ENCODE measurements at places on chromosomes 7 and 10. TPM values are rescaled to one million over a fixed set of nuclear protein-coding genes. Genes with fewer than 3 reads are reported as not detected.

The NUDT13 gene
- total RNA-seq, result 6.4 TPM

The SPDYE2B gene
- total RNA-seq, result 0.29 TPM

The MYPN gene
- 0.28 TPM for total RNA-seq

The LIPM gene
- total RNA-seq, result not detected

The MUC3A gene
- total RNA-seq, result 0.15 TPM

The GTF2I gene
- 109 TPM for total RNA-seq

The AKR1D1 gene
- total RNA-seq, result 0.41 TPM

The AASS gene
- 51.8 TPM for total RNA-seq

The PLA2G12B gene
- total RNA-seq, result not detected

The TCTN3 gene
- 28.4 TPM for total RNA-seq

The NPTX2 gene
- total RNA-seq, result 114 TPM

- ATAC-seq, result no peak
These were observed 4.8 kb upstream of the HILPDA start for GRCh38 chr7:128450913-128451312.

GRCh38 chr10:133267829-133268228, 8.8 kb downstream of the ADAM8 start:
- ATAC-seq, result no peak

- ATAC-seq, result no peak
These were observed 49.0 kb upstream of the LYZL1 start for GRCh38 chr10:29239569-29240472.

DNA sequence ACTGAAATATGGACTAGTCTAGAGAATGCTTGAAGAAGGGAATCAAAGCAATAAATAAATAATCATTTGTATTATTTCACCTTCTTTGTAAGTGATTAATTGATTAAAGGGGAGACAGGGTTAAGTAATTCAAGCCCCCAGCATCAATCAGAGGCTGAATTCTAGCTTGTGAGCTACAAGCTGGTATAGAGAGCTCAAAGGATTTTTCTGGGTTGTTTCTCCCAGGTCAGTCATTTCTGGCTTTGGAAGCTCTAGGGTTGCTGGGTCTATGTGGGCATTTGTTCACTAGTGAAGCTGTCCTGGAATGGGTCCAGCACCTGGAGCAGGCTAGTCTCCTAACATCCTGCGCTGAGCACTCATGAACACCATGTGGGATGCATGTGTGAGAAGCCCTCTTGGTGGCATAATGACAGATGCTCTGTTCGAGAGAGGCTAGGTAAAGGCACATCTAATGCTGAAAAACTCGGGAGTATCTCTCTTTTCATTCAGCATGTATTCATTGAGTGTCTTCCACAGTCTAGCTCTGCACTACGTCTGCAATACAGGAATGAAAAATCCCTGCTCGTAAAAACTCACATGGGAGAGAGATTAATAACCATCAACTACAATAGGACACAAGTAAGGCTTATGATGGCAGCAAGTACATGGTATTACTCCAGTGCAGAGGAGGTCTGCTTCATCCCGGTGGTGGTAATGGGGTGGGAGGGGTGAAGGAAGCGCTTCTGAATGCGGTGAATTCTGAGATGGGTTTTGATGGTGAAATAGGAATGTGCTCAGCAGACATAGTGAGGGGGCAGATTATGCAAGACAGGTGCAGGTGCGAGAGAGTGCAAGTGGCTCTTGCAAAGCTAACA, 68.0 kb upstream of the NRP1 start:
- ATAC-seq, result no peak

- ATAC-seq, result no peak
These were observed 1027.8 kb upstream of the LRRTM3 start for GRCh38 chr10:65898055-65898454.

- peak; percentile 65 for ATAC-seq
These were observed 123.7 kb downstream of the GRK5 start for GRCh38 chr10:119331061-119331460.

GRCh38 chr7:41103331-41103730, 599.6 kb downstream of the INHBA start:
- ATAC-seq, result no peak

- ATAC-seq, result no peak
These were observed 84.0 kb upstream of the TMEM248 start for GRCh38 chr7:66837007-66837406.

DNA sequence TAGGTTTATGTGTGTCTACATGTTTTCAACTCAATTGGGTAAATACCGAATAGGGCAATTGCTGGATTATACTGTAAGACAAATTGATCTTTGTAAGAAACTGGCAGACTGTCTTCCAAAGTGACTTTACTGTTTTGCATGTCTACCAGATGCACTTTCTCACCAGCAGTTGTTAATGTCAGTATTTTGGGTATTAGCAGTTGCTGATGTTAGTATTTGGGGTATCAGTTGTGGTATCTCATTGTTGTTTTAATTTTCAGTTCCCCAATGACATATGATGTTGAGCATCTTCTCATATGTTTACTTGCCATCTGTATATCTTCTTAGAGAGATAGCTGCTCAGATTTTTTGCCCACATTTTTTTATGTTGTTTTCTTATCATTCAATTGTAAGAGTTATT, 10.6 kb downstream of the PDE6C start:
- no peak for ATAC-seq

GRCh38 chr10:63584725-63585035, 63.5 kb downstream of the REEP3 start:
- ATAC-seq, result no peak

GRCh38 chr10:102347236-102347828, 48.2 kb upstream of the NFKB2 start:
- ATAC-seq, result no peak

DNA sequence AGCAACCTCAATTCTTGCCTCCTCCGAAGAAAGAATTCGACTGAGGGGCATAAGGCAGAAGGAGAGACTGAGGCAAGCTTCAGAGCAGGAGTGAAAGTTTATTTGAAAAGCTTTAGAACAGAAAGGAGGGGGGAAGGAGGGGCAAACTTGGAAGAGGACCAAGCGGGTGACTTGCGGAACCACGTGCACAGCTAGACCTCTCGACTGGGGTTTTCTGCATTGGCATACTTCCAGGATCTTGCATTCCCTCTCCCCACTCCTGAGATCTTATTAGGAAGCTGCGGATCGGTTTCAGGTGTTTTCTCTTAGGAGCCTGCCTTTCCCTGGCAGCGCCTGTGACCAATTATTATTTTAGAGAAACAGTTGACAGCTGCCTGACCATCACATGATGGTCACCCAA, 20.3 kb upstream of the CPXM2 start:
- ATAC-seq, result no peak
